ENCODE measurements at places on chromosomes 11 and 22. TPM values are rescaled to one million over a fixed set of nuclear protein-coding genes. Genes with fewer than 3 reads are reported as not detected.

The OR51B5 gene
- not detected for total RNA-seq

The UPK3A gene
- total RNA-seq, result not detected

The CDKN1C gene
- 0.55 TPM for total RNA-seq

The DNAJB7 gene
- total RNA-seq, result not detected

The ELMOD1 gene
- total RNA-seq, result not detected

The CRYBB3 gene
- total RNA-seq, result not detected

The MRGPRE gene
- not detected for total RNA-seq

GRCh38 chr11:15616130-15617105, 501.7 kb downstream of the INSC start:
- no peak for DNase-seq

DNA sequence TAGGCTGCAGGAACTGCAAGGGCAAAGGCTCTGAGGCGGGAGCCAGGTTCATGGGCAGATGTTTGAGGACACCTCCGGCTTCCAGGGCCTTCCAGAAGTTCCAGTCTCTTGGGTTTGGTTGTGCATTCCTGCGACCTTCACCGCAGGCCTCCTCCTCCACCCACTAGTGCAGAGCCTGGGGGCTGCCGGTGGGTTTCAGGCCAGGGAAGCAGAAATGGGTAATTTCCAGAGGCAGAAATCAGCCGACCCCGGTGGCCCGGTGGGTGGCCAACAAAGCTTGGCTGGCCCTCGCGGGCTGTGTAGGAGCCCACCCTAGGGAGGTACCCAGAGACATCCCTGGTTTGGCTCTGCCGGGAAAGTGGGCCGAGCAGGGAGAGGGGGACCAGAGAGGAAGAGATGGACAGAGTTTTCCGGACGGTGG, 417 bp upstream of the PHETA2 start:
- no peak for DNase-seq

GRCh38 chr11:125494974-125495725, 915 bp downstream of the FEZ1 start:
- no peak for DNase-seq

GRCh38 chr11:65305501-65306268, 9.0 kb upstream of the CDC42EP2 start:
- DNase-seq, result no peak

DNA sequence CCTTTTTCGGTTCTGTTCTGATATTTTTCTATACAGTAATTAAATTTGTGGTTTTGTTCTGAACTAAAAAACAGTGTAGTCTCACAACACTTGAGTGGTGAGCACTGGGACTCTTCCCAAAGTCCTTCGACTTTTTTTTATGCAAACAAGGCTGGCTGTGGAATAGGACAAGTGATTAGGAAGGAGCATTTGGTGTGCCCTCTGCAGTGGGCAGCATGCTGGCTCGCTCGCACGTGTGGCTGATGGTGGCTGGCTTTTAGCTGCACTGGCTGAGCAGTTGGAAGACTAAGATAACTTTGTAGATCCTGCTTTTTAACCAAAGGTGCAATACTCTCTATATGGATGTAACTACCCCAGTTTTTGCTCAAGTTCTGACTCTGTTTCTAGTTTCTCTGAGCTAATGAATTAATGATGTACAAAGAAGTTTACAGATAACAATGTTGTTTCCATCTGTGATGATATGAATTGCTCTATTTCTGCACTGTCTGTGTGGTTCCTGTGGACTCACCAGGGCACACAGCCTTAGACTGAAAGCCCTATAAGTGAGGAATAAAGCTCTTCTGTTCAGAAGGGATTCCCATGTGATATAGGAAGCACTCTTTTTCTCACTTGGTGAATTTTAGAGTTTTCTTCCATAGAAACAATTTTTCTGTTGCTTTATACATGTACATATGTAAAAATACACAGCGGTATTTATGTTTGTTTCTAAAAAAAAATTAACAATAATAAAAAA, 143.1 kb upstream of the RASSF10 start:
- DNase-seq, result no peak

DNA sequence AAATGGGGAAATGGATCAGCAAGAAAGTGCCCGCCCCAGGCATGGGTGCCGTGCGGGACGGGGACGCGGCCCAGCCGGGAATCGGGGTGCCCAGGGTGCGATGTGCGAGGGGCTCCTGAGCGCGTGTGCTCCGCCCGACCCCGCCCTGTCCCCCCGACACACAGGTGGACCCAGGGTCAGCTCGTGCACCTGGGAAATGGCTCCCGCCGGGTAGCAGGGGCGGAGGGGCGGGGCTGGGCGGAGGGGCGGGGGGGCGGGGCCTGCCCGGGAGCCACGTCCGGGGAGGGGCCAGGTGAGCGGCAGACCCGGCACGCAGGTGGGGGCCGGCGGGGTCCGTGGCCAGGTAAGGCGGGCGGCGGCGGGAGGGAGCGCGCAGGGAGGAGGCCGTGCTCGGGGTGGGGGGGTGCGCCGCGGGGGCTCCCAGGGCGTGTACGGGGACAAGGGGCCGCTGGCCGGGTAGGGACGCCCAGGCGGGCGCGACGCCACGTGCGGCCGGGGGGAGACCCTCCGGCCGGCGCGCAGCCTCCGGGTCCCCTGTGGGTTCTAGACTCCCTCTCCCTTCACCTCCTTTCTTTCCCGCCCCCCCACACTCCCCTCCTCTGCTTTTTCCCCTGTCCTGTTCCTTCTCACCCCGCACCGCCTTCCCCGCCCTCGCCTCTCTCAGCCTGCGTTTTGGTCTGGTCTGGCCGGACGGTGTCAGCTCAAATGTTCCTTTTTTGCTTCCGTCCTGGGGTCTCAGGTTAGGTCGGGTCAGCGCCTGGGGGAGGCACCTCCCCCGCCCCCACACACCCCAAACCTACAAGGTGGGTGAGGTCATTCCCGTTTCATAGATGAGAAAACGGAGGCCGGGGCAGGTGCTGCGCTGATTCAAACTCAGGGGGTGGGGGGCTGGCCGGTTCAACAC, at the start of gene ARHGAP8:
Gene ARHGAP8 (plus strand): TSS at position 291 of the 904 bp plus-strand sequence. CDS start 33,953 bp downstream, outside the sequence.
- DNase-seq, result no peak

- DNase-seq, result no peak
Observed at GRCh38 chr11:86515297-86516094, 140.8 kb downstream of the CCDC81 start.

GRCh38 chr11:123587559-123587958, 66.9 kb downstream of the SCN3B start:
- no peak for DNase-seq

- no peak for DNase-seq
Observed at GRCh38 chr22:31085928-31086327, 4.8 kb downstream of the SMTN start.

DNA sequence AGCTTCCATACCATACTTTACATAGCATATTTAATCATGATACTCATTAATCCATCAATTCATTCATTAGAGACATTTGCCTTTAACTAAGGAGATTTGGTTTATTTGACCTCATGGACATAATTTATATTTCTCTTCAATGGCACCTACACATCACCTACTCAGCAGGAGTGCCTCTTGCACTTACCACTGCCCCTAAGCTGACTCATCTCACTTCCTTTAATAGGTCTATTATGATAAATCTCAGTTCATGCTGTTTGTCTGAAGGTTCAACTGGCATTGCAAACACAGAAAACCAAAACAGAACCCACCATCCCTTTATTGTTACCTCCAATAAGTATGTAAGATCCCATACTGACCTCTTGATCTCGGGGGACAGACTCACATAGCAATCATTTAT, 186.7 kb downstream of the LUZP2 start:
- DNase-seq, result no peak

- DNase-seq, result no peak
Observed at GRCh38 chr11:76250520-76251225, 44.4 kb upstream of the WNT11 start.

DNA sequence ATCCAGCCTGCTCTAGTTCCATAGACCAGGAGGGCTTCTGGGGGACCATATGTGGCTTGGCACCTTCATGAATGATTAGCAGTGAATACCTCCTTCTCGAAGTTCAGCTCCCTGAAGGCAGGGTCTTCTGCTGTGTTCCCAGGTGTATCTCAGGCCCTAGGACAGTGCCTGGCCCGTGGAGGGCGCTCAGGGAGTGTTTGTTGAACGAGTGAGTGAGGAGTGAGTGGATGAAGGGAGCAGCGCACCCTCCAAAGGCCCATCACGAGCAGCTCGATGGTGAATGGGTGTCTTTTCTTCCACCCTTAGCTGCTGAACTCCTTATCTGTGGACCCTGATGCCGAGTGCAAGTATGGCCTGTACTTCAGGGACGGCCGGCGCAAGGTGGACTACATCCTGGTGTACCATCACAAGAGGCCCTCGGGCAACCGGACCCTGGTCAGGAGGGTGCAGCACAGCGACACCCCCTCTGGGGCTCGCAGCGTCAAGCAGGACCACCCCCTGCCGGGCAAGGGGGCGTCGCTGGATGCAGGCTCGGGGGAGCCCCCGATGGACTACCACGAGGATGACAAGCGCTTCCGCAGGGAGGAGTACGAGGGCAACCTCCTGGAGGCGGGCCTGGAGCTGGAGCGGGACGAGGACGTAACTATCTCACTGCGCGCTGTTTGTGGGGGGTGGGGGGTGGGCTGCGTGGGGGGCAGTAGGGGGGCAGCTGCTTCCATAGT, 9.5 kb downstream of the ANO1 start:
- no peak for DNase-seq

DNA sequence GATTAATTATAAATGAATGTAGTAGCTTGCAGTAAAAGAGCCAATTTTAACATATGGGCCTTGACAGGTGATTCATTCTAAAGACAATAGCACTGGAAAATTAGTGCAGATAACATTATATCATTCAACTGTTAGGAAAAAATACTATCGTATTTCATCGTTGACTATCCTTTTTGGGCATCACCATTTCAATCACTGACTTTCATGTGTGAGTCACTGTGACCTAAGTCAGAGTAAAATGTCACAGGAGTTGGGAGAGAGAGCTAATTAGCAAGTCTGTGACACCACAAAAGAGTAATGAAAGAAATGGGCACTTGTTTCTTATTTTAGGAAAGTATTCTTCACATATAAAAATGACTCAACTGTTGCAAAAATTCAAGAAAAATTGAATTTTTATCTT, 253.8 kb upstream of the CNTN5 start:
- no peak for DNase-seq

DNA sequence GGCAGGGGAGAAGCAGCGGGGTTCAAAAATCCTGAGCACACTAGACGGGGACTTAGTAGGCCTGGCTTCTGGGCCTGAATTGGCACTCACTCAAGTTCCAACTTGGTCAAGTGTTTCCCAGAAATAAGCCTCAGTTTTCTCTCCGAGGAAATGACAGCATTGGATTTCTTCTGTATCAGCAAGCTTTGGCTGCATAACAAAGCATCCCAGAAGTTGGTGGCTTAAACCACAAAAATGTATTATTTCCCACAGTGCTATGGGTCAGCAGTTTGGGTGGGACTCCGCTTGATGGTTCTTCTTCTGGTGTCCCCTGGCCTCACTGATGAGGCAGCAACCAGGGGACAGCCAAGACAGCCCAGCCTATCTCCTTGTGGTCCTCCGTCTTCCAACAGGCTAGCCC, 1.6 kb upstream of the CYTH4 start:
- no peak for DNase-seq

DNA sequence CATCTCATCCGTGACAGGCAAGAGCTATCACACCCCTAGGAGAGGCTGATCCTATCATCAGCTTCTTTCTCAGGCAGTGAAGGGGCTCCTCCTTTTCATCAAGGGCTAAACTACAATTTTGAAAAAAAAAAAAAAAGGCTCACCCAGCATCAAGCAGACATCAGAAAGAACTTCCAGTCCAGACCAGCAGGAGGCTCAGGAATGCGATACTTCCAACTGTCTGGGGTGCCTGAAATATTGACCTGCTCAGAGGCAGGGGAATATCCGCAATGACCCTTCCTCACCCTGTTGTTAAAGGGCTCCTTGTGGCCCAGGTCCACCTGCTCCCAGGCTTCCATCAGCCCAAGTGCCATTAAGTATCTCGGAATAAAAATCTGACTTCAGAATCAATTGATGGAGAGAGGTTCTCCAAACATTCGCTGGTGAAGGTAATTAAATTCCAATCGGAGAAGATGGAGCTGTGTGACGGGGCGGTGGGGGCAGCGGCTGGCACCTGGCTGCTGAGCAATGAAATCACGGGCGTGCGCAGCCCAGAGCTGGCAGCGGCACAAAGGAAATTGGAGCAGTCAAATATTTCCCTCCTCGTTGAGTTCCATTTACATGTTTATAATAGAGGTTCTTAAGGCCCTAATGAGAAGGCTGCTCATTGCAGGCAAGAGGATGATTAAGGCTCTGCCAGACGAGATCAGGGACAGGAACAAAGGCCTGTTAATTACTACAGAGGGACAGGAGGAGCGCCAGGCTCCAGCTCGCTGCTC, 69.0 kb upstream of the THY1 start:
- no peak for DNase-seq

DNA sequence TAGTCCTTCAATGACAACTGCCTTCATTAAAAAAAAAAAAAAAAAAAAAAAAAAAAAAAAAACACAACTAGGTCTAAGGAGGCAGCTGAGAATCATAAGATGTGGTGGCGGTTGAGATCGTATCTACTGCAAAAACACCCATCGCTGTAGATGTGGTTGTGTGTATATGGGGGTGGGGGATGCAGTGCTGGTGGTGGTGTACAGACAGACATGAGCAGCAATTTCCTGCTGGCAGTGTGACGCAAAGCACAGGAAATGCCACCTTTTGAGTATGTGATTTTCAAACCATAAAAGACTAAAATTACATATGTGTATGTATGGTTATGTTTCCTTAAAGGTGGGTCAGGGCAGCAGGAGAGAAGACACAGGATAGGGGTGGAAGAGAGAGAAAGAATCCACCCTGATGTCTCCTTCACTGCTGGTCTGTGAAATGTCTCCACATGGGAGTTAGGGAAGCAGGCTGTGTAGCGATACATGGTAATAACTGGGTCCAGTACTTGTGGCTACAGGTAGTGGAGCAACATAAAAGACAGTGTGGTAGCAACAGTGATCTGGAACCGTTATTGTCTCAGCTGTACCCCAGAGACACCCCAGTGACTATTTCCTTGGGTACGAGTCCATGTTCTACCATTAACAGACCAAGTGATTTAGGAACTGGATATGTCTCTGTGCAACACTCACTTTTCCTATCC, 57.9 kb downstream of the SYTL2 start:
- DNase-seq, result peak; percentile 94

DNA sequence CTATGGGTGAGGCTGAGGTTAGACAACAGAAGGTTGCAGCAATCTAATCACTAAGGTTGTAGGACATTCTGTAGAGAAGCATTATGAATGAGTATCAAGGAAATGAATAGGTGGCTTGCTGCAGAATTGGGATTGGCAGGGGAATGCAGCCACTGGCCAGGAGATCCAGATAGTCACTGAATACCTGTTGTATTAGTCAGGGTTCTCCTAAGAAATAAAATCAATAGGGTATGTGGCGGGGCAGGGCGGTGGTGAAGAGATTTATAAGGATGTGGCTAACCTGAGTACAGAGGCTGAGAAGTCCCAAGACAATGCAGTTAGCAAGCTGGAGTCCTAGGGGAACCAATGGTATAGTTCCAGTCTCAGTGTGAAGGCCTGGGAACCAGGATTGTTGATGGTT, 163.0 kb downstream of the SPON1 start:
- DNase-seq, result no peak

Data from activated CD4-positive, alpha-beta memory T cell treated with anti-CD3 and anti-CD28 coated beads, Interleukin-2, amount 10 ng/mL, durations not matched to agents 7 days and 5 days (primary cell).